ENCODE measurements at places on chromosomes 5 and 9.
A peak's percentile ranks its signal among the peaks of the same experiment; 100 is the strongest.

DNA sequence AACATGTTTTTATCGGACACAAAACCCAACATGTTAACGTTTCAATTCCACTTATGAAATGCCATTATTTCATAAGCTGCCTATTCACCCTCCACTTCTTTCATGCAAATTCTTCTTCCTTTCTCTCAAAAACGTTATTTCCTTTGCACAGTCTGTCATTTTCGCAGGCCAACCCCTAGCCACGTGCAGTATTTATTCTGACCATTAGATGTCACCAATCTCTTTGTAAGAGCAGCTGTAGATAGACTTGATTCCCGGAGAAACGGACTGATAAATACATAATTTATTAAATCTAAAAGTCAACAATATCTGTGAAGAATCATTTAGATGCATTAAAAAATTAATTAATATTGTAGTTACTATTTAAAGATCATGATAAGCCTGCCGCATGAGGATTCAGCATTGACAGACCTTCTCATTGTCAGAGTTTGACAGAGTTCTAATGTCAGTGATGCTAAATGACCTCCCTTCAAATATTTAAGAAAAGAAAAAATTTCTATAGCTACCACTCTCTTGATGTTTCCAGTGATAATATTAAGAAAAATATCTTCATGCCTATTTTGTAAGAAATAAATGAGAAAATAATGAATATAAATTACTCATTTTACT lies 933.6 kb downstream of the CDH12 start:
- DNase-seq: no peak

DNA sequence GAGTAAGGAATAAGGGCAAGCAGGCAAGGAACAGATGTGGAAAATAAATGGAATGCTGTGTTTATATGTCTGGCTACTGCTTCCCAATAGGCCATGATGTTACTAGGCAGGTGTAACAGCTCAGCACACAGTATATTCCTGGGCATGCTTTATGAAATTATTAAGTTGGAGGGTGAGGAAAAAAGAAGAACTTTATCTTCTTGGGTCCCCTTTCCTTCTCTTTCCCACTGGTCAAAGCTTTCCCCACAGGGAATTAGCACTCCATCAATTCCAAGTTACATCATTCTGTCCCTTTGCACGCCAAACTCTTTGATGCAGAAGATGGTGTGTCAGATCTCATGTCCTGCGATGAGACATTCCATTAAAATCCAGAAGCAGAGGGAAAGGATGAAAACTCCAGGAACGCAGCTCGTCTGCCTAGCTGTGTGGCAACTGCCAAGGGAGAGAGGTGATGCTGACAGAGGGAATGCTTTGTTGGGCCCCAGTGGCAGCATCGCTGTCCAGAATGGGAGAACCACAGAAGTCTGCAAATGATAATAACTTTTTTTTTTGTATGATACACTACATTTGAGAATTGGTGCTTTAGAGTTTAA lies 447.3 kb upstream of the ARRDC3 start:
- no peak for DNase-seq

DNA sequence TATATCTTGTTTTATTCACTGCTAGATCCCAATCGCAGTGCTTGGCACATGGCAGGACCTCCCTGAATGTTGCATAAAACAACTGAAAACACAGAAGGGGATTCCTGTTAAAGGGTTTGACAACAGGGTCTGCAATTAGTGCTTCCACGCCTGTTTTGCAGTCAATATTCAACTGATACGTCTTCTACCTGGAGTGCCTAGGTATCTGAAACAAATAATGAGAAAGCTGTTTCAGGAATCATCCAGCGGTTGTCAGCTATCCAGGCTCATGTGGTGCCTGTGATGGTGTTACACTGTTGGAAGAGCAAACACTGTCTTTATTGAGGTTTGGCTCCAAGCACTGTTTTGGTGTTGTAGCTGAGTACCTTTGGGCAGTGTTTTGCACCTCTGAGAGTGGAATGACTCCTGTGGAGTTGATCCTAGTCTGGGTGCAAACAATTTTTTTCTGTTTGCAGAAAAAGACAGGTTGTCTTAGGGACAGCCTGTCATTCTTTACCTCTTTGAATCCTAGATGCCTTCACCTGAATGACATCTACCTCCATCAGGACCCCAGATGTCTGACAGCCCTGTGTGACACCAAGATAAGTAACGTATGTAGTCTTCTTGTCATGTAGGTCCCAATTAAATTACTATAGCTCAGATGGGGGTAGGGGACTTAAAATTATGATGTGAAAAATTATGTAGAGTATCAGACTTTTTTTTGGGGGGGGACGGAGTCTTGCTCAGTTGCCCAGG lies 14.8 kb upstream of the MATR3 start:
- DNase-seq: no peak

DNA sequence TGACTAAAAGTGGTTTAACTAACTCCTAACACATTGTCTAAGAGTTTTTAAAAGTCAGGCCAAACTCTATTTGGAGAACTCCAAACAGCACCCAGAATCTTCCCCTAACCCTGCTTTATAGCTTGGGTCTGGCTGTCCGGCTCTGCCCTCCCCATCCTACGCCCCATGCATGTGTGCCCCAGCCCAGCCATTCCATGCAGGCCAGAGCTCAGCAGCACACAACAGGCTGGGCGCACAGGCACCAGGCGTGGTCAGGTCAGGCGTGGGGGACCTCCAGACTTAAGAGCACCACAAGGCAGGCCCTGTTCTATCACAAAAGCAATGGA lies 31.1 kb downstream of the SHB start:
- peak; percentile 57 for DNase-seq

DNA sequence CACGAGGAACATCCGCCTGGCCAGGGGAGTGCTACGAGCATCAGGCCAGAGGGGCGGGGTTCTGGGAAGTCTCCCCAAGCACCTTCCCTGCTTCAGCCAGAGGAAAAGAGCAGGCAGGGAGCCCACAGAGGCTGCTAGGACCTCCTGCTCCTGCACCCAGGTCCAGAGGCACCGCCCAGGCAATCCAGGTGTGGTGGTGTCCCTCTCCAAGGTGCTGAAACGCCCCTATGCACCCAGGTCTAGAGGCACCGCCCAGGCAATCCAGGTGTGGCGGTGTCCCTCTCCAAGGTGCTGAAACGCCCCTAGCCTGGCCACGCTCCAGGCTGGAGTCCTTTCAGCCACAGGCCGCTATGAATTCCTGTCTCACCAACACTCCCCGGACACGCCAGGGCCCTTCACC lies 10.7 kb upstream of the UBAC1 start:
- peak; percentile 52 for DNase-seq

DNA sequence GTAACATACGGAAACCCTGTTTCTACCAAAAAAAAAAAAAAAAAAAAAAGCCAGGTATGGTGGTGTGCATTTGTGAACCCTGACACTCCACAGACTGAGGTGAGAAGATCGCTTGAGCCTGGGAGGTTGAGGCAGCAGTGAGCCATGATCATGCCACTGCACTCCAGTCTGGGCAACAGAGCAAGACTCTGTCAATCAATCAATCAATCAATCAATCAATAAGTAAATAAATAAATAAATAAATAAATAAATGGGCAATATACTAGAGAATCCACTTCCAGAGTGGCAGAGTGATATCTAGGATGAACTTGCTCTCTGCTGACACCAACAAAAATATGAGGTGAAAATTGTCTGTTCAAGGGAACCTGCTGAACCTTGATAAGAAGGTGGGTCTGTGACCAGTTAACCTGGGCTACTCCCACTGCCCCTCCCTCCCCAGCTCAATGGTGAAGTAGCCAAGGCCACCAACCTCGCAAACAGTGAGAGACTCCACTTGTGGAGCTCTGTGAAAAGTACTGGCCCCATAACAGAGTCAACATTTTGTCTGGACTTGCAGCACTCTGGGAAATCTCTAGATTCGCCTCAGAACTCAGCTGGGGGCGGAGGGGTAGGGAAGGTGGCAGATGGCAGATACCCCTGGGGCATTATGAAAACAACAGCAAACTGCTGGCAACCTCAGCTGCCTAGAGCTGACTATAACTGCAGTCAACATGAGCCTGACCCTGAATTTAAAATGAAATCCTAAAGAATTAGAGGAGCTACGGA lies 163.7 kb downstream of the ROR2 start:
- peak; percentile 44 for DNase-seq

GRCh38 chr9:125428060-125428901 lies 166.7 kb downstream of the GAPVD1 start:
- peak; percentile 64 for DNase-seq

DNA sequence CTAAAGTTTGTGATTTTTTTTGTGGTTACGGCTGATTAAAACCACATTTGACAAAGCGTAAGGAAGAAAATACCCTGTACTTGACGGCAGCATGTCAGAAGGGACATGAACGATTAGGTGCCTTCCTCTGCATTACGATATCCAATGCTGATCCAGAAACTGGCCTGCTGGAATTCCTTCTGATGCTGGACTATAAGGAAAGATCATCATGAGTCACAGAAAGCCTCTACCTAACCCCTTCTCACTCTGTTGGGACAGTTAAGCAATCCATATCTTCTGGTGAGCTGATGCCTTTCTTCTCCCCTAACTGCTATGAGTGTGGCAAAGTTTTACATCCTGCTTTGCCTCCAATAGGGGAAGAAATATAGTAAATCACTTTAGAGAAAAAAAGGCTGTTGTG lies 78.4 kb upstream of the PAPPA start:
- no peak for DNase-seq

DNA sequence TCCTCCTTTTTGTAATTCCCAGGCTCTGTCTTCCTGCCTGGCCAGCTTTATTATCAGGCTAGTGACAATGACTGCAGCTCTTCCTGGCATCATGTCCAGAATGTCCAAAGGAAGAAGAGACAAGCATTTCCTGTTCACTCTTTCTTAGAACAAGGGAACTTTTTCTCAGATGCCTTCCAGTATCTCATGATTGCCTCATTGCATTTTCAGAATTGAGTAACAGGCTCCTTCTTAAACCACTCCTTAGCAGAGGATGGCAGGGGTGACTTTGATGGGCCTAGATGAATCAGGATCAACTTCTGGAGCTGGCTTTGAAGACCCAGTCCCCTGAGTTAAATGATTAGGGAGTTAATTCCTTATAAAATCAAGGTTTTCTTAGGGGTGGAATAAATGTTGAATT lies 92.9 kb upstream of the RASGRF2 start:
- no peak for DNase-seq

DNA sequence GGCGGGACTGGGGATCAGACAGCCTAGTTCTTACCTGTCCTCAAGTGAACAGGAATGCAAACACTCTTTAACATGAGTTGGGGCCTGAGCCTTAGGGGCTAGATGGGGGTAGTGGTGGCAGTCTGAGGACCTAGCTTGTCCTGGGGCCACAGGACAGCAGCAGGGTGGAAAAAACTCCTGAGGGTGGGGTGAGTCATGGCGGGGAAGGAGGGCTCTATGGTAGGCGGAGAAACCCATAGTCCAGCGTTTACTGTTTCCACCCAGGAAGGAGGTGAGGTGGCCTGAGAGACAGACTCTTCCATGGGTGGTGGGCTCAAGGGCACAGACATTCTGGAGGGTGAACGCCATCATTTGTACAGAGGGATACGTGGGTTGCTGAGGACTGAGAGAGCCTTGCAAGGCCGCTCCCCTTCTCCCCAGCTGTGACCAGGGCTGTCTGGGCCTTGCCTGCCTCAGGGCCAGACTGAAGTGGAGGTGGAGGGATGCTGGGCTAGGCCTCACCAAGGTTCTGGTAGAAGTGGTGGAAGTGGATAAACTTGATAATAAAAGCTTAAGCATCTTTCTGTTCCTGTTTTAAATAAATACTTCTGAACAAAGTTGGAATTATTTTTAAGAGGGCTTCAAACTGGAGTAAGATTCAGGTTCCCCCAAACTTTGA lies 1.1 kb upstream of the TSPAN17 start:
- DNase-seq: no peak

- DNase-seq: peak; percentile 66
These were observed 10.7 kb upstream of the STK32A start for GRCh38 chr5:147223948-147224791.

DNA sequence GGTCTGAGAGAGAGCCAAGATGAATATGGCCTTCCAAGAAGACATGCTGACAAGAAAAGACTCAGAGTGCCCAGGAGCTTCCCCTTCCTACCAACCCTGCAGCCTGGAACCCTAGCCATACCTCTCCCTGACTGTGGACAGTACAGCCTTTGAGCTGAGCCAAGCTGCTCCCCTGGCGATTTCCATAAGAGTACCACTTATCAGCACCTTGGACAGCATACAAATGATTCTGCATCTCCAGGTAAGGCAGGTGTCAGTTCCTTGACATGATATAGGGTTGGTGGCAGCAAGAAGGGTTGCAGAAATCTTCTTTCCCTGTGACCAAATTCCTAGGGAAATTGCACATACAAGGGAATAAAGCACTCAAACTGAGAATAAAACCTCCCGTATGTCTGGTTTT lies 58.3 kb downstream of the MFAP3 start:
- no peak for DNase-seq

- DNase-seq: no peak
These were observed 72.1 kb upstream of the GRAMD2B start for GRCh38 chr5:126351153-126351552.

GRCh38 chr9:114925039-114925438 lies 5.4 kb downstream of the TNFSF8 start:
- no peak for DNase-seq

DNA sequence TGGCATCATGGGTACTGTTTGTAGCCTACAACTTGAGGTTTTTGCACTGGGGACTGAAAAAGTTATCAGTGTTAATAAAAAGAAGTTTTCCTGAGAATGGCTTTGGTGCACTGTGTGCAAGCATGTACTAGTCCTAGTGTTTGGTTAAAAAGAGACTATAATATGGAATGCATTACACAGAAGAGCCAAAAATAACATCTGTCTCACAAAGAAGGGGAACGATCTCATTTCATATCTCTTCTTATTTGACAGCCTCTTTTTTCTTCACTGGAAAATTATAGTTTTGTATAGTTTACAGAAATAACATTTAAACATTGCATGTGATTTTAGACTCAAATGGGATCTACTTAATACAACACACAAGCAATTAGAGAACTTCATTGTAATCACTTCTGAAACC lies 127.0 kb upstream of the GDNF start:
- DNase-seq: no peak

DNA sequence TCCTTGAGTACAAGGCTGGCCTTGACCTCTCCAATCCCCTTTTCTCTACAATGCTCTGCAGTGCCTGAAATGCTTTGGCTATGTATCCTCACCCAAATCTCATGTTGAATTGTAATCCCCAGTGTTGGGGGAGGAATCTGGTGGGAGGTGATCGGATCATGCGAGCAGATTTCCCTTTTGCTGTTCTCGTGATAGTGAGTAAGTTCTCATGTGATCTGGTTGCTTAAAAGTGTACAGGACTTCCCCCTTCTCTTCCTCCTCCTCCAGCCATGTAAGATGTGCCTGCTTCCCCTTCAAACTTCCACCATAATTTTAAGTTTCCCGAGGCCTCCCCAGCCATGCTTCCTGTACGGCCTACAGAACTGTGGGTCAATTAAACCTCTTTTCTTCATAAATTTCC lies 28.5 kb upstream of the AKNA start:
- DNase-seq: no peak

DNA sequence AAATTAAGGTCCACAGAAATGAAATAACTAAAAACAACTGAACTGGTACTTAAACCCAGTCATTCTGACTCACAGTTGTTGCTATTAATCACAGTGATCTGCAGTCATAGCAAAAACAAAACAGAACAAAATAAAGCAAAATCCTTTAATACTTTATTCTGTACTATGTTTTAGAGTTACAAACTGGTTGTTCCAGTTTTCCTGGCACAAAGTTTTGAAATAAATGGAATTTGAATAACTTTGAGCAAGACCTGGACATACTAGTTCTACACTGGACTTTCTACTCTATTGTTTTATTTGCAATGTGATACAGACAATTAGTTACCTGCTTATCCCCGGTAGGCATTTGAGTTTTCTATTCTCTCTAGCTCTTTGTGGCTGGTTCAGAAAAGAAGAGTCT lies 147.9 kb downstream of the DMRT2 start:
- no peak for DNase-seq
